ENCODE measurements at places on chromosomes 12 and 14.

DNA sequence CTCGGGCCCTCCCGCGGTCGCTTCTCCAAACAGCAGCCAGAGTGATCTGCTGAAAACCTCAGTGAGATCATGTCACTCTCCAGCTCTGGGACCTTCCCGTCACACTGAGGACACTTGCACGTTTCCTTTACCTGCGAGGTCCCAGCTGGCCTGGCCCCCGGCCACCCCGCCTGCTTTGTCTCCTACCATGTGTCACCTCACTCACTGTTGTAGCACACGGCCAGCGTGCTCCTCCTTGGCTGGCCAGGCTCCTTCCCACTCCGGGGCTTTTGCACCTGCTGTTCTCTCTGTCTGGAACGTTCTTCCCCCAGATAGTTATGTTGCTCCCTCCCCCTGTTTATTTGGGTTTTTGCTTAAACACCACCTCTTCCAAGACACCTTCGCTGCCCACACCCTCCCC lies 199.0 kb downstream of the TSPAN9 start:
- DNase-seq = no peak

DNA sequence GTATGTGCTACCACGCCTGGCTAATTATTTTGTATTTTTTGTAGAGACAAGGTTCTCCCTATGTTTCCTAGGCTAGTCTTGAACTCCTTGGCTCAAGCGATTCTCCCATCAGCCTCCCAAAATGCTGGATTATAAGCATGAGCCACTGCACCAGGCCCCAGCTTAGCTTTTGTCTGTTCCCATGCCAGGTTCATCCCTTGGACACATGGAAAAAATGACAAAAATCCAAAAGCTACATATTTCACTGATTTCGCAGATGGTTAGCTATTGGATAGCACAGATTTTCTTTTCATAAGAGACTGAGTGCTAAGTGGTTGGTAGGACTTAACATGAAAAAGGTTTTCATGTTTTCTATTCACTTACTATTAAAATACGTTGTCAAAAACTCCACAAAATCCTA lies 286.6 kb upstream of the KITLG start:
- no peak for DNase-seq

DNA sequence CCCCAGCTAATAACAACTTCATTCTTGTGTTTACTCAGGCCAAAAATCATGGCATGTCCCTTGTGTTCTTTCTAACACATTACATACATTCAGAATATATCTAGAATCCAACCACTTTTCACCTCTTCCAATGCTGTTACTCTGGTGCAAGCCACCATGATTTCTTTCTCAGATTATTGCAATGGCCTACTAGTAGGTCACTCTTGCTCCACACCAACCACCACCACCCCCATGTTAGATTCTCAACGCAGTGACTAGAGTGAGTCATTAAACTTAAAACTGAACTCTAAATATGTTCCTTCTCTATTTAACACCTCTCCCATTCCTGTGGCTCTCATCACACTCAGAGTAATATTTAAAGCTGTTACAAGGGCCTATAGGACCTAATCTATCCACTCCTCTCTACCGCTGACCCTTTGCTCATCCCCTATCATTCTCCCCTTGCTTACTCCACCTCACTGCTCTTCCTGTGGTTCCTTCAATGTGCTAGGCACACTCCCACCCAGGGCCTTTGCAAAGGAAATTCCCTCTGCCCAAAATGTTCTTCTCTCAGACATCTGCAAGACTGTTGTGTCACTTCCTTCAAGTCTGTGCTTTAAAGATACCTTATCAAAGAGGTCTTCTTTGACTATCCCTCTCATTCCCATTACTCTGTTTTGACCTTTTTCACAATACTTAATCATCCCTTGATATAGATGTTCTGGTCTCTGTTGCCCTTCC lies 6.6 kb downstream of the RTN1 start:
- no peak for DNase-seq

- DNase-seq = no peak
Measured at GRCh38 chr14:57266065-57266464, 2.6 kb downstream of the EXOC5 start.

DNA sequence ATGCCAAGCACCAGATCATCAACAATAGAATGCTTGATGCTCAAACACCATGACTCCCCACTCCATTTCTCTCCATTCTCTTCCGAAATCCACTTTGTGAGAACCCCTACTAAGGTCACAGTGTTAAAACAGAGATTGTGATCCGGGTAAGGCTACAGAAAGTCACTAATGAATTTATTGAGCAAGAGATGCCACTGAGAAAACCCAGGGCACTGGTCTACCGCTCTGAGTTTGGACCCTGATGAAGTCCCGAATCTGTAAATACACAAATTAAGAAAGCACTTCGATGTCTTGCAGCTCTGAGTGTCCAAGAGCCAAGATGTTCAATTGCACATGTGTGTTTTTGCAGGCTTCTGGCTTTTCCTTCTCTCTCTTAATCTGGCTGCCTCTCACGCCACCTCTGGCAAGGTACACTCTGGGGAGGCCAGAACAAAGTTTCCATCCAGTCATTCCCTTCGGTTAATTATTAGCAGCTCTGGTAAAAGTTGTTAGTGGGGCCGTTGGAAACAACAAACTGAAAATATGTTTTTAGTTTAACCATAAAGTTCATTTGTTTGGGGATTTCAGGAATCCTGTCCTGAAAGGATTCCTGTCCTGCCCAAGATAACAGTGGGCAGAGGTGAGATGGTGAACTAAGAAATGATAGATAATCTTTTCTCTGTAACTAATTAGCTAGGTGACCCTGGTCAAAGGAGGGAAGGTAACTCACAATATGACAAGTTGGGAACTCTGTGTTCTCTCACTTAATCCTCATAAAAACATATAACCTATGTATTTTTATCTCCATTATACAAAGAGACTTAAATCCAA lies 75.4 kb downstream of the BTG1 start:
- DNase-seq = no peak

GRCh38 chr12:91636721-91637120 lies 454.1 kb upstream of the DCN start:
- DNase-seq = no peak

- DNase-seq = no peak
Measured at GRCh38 chr12:48764521-48764920, 24.4 kb downstream of the ADCY6 start.

DNA sequence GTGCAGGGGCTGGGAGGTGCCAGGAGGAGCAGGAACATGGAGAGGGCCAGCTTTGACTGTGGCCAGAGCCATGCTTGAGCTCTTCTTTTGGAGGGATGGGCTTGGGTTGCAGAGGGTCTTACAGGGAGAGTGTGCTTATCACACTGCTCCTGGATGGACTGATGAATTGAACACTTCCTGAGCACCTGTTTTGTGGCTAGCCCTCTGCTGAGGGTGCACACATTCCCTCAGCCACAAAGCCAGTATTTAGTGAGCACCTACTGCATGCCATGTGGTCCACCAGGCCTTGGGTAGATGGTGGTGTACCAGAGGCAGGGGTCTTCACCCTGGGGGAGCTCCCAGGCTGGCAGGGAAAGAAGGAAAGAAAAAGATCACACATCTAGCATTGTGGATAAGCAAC lies 118.9 kb downstream of the SLC25A47 start:
- no peak for DNase-seq

DNA sequence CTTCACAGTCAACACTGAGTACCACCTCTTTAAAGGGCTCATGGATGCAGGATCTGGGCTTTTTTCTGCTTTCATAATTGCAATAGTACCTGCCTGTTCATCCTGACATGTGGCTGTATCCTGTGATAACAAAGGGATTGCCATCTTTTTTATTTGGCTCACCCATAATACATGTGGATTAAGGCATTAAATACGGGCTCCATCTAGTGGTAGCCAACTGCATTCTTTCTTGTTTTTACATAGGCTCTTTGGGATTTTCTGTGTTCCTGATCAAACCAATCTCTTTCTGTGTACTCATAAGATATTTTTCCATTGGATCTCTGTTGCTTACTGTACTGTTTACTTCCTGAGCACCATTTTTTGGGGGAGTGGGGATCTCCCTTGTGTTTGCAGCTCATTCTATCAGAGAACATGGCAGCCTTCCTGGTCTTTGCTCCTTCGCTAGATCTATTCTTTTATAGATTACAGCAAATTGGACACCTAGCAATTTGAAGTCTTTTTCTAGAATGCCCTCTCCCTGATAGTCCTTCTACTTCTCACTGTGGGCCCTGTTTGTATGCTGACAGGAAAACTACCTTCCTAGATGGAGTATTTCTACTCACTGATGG lies 723.4 kb upstream of the MDGA2 start:
- DNase-seq = peak; percentile 15

DNA sequence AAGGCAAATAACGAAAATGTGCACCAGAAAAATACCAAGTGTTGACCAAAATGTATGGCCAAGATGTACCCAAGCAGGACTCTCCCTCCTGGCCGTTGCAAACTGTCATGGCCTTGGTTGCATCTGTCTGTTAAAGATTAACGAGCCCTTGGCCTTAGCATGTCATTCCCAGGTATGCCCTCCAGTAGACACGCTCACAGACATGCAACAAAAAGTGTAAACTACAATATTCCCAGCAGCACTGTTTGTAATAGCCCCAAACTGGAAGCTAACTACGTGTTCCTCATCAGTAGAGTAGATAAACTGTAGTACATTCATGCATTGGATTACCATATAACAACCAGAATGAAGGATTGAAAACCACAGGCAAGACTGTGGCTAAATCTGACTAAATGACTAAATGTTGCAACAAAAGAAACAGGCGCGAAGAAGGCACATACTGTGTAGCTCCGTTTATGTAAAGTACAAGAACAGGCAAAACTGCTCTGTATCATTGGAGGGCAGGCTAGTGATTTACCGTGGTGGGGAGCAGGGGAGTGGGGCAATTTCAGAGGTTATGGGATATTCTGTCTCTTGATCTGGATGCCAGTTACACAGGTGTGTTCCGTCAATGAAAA lies 232.8 kb upstream of the DIO3 start:
- DNase-seq = no peak

DNA sequence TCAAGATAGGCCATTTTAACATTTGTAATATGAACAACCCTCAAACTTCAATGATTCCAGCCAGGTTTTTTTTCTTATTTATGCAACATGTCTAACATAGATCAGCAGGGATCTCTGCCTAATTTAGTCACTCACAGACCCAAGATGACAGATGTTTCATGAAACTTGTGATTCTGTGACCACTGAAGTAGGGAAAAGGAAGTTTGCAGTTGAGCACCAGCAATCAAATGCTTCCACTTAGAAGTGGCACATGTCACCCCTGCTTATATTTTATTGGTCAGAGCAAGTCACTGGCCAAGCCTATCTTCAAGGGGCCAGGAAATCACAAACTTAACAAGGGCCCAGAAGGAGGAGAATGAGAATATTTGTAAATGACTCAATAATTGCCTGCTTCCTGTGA lies 150.6 kb downstream of the BCAT1 start:
- no peak for DNase-seq

- DNase-seq = no peak
Measured at GRCh38 chr12:80241576-80242273, 142.4 kb downstream of the OTOGL start.

DNA sequence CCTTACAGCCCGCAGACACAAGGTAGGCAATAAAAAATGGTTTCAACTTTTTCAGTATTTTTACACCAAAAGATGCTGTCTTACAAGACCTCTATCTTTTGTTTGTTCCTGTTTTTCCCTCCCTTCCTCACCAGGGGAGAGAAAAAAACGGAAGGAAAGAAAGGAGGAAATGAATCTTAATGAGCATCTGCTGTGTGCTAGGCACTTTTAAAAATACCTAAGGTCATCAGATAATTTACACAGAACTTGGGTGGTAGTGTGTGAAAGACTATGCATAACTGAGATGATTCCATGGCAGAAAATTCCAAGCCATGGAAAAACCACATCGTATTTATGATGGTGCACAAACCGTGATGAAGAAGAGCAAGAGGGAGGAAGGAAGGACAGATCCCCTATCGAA lies 121.2 kb downstream of the DIP2B start:
- DNase-seq = no peak

- DNase-seq = no peak
Measured at GRCh38 chr14:60092526-60092920, 800 bp downstream of the PCNX4 start.

DNA sequence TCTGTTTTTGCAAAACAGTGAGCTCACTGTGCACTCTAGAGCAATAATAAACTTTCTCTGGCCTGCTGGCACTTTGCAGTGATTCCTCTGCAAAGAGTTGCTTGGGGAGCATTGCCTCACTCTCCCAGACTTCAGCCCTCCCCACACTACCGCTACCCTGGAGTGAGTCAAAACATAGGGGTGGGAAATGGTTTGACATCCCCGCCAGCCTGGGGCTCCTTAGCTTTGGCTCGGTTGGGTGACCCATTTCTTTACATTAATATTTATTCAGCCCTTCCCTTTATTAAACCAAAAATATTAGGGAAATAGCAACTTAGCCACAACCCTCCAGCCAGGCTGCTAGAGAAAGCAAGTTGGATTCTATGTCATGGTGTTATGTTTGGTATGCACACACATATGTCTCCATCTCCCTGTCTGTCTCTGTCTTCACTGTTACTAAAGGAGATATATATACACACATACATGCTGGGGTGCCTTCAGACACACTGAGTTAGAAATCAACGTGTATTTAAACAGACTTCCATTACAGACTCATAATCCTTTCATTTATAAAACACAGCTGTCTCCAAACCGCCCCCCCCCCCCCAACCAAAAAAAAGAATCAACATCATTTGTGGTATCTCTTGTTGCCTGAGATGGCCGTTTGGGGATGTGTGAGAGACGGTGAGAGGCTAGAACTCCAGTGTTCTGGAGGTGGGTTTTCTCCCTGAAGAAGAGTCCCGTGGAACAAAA lies 3.4 kb upstream of the IRF2BPL start:
- no peak for DNase-seq

- no peak for DNase-seq
Measured at GRCh38 chr14:96092936-96093335, 53.8 kb downstream of the C14orf132 start.

All from WERI-Rb-1 (cell line).